ENCODE measurements at places on chromosomes 16 and 17.
A peak's percentile ranks its signal among the peaks of the same experiment; 100 is the strongest.

GRCh38 chr17:27459433-27459832 lies 3.2 kb downstream of the KSR1 start:
- DNase-seq = no peak

- no peak for DNase-seq
Observed at GRCh38 chr16:74455619-74456289, 34.5 kb upstream of the CLEC18B start.

- no peak for DNase-seq
Observed at GRCh38 chr16:77849646-77850258, 61.4 kb downstream of the VAT1L start.

- DNase-seq = peak; percentile 12
Observed at GRCh38 chr16:9484881-9485280, 393.4 kb downstream of the HAPSTR1 start.

GRCh38 chr17:9880582-9880999 lies 24.5 kb downstream of the RCVRN start:
- DNase-seq = peak; percentile 51

DNA sequence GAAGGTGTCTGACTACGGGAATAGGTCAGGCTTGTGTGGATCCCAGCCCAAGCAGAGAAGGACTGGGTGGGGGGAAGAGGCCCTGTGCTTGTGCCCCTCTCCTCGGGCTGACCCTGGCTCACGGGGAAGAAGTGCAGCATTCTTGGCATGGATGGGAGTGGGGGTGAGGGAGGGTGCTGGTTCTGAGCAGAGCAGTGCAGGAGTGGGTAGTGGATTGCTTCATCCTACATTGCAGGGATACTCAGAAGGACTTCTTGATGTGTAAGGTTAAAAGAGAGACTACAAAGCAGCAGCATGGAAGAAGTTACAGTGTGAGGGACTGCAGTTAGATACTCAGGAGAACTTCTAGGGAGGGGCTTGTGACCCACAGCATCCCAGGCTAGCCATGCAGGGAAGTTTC lies 2.1 kb downstream of the ARHGAP23 start:
- DNase-seq = no peak

DNA sequence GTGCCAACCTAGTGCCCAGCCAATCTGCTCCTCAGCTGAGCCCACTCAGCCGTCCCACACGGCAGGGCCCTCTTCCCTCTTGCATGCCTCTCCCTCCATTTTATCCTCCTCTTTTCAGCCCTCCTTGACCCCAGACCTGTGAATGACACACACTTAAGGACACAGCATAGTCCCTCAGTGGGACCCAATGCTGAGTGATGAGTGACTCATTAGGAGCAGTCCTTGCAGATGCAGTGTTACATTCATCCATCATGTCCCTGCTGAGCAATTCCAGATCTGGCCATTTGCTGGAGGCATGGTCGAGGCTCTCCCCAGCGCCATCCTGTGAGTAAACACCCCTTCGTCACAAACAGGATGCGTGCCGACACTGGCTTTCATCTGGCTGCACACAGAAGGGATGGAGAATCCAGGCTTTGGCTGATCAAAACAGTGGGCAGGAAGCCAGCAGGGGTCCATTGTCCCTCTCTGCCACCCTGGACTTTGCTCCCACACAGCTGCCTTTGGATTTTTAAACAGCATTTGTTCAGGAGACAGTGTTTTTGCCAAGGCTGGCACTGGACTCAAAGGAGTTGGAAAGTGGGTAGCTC lies 122.6 kb downstream of the AXIN2 start:
- DNase-seq = no peak

DNA sequence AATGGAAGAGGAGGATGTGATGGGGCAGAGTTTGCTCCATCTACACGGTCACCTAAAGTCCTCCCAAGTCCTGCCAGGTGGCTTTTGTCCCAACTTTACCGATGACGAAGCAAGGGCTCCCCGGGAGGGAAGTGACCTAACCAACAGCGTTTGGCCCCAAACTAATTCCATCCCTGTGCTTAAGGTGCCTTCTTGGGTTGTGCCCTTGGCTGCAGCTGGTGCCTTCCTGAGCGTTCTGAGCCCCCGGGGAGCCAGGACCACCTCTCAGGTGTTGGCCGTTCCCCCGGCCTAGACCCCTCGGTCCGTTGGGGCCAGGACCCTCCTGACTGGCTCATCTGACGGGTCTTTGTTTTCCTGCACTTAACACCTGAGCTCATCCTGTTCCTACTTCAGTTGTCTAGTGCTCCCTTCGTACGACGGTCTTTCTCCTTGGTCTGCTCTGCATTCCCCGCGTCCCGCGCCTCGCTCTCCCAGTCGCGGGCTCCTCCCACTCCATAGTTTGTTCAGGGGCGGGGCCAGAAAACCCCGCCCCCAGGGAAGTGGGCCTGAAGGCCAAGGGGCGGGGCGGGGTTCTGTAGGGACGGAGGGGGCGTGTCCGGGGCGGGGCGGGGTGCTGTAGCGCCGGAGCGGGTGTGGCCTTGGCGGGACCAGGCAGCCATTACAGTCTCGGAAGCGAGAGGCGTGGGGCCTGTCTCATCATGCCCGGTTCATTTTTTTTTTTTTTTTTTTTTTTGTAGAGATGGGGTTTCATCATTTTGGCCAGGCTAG lies 822 bp upstream of the ZSCAN10 start:
- peak; percentile 86 for DNase-seq

DNA sequence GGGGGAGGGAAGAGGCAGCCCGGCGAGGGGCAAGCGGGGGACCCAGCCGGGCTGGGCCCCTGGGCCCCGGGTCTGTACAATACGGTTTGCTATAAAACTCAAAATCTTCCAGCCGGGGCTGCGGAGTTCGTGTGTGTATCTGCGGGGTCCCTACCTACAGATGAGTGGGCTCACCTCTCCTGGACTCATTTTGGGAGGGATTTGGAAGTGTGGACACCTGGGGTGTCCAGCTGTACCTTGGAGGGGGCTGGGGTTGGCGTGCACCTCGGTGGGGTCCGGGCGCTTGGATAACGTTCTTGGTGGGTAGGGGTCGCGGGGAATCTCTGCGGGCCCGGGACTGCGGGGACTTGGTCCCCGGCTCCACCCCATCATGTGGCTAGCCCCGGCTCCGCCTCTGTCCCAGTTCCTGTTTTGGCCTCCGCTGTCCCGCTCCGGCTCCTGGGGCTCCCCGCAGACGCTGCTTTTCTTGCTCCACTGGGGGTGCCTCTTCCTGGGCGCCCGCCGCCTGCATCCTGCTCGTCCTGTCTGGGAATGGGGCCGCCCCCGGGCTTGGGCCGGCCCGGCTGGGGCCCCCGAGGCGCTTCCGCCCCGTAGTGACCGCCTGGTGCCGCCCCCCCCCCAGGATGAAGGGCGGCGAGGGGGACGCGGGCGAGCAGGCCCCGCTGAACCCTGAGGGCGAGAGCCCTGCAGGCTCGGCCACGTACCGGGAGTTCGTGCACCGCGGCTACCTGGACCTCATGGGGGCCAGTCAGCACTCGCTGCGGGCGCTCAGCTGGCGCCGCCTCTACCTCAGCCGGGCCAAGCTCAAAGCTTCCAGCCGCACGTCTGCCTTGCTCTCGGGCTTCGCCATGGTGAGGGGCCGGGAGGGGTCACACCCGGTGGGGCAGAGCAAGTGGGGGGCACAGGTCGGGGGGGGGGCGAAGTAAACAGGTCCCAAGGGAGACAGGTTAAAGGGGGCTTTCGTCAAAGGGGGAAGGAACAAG lies at the start of gene ORAI3:
Gene ORAI3 (plus strand): TSS at position 402 of the 983 bp plus-strand sequence. CDS start 222 bp downstream, at position 624.
- DNase-seq = peak; percentile 79

DNA sequence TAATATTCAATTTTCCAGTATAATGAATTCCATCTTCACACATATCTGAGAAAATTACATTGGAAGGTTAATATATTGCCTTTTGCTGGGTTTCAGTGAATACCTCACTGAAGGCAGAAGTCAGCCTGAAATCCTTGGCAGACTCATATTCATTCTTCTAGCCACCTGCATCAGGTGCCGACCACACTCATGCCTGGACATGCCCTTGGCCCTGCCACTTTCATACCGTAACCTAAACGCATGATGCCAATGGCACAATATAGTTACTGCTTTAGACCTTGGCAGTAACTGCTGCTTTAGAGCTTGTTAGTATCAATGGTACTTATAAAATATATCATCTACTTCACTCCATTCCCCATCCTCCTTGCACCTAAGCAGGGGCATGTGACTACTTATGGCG lies 817.6 kb upstream of the CDH8 start:
- DNase-seq = no peak

DNA sequence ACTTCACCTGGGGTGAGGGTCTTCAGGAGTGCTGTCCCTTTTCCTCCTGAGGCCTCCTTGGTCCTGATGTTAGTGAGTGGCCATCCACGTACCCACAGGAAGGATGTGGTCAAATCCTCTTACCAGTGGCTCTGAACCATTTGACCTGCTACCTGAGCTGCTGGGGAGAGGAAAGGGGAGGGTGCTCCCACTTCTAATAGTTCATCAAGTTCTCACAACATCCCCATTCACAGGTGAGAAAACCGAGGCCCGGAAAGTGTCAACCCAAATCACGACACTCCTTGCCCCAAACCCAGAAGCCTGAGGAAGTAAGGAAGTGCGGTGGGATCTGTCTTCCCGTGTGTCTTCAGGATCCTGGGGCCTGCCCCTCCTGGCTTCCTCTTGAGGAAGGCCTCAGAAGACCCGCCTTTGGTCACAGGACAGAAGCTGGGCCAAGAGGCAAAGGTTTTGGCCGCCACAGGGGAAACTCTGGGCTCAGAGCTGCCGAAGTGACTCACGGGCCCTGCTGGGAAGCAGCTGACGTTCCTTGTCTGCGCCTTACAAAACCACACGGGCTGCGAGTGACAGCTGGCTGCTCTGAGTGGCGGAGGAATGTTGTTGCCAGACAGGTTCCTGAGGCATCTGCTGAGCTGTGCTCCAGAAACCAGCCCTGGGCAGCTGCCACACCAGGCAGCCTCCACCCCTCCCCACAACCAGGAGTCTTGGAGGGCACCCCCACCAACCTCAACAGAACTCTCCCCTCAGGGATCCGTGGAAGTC lies 13.9 kb upstream of the KIFC3 start:
- DNase-seq = peak; percentile 38

DNA sequence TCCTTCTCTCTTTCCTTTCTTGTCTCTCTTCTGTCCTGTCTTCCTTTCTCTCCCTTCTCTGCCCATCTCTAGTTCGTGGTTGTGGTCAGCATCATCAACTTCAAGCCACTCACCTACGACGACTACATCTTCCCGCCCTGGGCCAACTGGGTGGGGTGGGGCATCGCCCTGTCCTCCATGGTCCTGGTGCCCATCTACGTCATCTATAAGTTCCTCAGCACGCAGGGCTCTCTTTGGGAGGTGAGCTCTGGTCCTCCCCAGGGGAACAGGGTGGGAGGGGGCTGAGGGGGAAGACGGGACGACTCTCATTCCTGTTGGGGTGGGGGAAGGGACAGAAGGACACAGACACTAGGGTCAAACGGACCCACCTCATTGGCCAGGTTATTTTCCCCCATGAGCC lies 44.3 kb downstream of the SLC6A2 start:
- no peak for DNase-seq

DNA sequence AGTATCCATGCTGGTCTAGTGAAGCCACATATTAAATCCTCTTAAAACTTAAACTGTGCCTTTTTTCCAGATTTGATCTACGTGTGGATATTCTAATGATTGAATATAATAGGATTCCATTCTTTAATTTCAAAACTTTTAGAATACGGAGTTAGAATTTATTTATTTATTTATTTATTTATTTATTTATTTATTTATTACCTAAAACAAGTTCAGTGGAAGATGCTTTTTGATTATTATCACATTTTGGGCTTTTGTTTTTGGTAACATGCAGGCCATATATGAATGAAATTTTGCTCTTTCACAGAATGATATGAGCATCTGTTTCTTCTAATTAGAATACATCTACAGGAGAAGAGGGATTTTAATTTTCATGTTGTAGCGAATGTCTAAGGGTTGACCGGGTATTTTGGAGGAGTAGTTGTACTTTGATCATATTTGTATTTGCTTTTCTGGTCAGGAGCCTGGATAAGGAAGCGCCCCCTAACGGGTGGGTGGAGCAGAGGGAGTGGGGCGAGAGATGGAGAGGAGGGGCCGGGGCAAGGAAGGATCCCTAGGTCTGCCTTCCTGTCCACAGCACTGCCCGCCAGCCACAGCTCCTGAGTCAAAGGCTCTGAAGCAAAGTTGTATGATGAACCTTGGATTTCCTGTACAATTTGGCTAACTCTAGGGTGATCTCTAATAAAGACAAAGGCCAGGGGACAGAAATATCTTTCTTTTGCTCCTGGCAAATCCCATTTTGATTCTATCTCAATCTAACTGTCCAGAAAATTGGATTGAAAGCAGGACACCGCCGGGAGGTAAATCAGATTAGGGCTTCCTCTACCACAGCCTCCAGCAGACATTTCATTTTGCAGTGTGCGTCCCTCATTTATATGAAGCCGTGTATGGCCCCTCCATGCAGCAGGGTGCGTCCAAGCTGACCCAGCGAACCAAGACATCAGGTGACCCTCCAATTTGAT lies 149.1 kb downstream of the PRKCA start:
- no peak for DNase-seq

GRCh38 chr17:70499067-70499786 lies 329.9 kb downstream of the KCNJ2 start:
- DNase-seq = no peak
